ENCODE measurements at places on chromosomes 11 and 22.

- DNase-seq, result no peak
These were observed 614.5 kb downstream of the ETS1 start for GRCh38 chr11:127972816-127973215.

GRCh38 chr22:27438271-27438980 lies 363.1 kb downstream of the MN1 start:
- no peak for DNase-seq

- DNase-seq, result no peak
These were observed 23.5 kb downstream of the SHISA8 start for GRCh38 chr22:41891407-41891806.

GRCh38 chr11:96642583-96642982 lies 252.8 kb downstream of the JRKL start:
- no peak for DNase-seq

DNA sequence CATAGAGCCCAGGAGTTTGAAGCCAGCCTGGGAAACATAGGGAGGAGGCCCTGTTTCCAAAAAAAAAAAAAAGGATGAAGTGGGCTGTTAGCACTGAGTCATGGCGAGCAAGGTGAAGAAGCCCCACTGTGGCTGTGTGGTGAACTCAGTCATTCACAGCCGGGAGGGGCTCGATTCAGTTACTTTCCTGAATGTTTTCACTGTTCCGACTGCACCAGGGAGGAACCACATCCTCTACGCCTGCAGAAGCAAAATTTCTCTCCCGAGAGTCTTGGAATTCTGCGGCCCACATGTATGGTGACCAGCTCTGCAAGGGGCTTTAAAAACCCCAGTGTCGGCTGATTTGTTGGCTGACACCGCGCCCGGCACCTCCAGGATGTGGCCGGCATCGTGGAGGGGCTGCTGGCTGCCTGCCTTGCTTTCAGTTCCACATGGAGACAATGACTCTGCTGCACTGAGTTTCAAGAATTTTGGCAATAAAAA lies 27.8 kb upstream of the GRAMD4 start:
- no peak for DNase-seq

DNA sequence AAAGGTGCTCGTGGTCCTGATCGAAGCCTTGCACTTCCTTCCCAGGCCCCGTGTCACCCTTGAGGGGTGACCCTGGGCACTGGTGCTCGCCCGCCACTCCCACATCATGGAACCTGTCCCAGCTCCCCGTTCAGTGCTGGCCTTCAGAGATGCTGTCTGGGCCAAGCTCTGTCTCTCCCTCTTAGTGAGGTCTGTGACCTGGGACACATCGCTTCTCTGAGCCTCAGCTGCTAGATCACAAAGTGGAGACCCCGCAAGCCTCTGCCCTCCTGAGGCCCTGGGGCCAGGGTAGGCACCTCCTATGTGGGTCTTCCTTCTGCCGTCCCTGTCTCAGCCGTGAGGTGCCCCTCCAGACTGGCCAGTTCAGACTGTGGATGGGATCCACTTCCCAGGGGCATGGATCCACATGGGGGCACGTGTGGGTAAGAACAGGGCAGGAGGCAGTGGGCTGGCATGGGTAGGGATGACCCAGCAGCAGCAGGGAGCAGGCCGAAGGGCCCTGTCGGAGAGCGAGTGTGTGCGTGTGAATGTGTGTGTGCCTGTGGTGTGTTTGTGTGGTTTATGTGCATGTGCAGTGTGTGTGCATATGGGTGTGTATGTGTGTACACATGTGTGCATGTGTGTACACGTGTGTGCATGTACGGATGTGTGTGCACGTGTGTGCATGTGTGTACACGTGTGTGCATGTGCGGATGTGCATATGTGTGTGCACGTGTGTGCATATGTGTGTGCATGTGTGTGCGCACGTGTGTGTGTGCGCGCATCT lies 1073.7 kb downstream of the BRD1 start:
- DNase-seq, result no peak

- no peak for DNase-seq
These were observed 140.0 kb downstream of the CHST1 start for GRCh38 chr11:45525393-45525792.

DNA sequence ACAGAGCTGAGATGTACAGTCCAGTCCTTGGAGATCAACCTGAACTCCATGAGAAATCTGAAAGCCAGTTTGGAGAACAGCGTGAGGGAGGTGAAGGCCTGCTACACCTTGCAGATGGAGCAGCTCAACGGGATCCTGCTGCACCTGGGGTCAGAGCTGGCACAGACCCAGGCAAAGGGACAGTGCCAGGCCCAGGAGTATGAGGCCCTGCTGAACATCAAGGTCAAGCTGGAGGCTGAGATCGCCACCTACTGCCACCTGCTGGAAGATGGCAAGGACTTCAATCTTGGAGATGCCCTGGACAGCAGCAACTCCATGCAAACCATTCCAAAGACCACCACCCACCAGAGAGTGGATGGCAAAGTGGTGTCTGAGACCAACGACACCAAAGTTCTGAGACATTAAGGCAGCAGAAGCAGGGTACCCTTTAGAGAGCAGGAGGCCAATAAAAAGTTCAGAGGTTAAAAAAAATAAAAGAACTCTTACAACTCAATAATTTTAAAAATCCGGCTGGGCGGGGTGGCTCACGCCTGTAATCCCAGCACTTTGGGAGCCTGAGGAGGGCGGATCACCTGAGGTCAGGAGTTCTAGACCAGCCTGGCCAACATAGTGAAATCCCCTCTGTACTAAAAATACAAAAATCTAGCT lies 69.9 kb upstream of the RTL6 start:
- peak; percentile 50 for DNase-seq

All from T47D (cell line).